Activated CD8-positive, alpha-beta T cell treated with anti-CD3 and anti-CD28 coated beads for 36 hours (primary cell): ENCODE measurements at places on chromosomes 5 and 9. TPM values are rescaled to one million over a fixed set of nuclear protein-coding genes. Genes with fewer than 3 reads are reported as not detected.

DNA sequence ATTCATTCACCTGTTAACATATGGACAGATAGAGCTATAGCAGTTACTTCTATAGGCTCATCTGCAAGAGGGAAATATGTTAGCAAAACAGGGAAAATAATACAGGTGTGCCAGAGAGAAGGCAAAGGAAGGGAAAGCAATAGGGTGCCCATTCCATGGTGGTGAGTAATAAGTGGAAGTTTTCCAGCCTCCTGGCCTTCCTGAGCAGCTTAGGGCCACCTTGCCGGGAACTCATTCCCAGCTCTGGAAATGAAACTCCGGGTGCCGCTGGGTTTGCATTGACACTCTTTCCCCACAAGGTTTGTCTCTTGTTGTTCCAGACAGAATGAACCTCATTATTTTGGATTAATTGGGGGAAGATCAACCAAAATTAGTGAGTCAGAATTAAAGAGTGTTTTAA, 58.4 kb downstream of the SLC1A3 start:
- H3K27ac ChIP-seq = no peak overlapping the region
- H3K27me3 ChIP-seq = peaks cover 3% of the 10 kb centered on the region
- no peak overlapping the region for H3K4me3 ChIP-seq
- no peak for DNase-seq
- no peaks in the 10 kb centered on the region for H3K4me1 ChIP-seq

DNA sequence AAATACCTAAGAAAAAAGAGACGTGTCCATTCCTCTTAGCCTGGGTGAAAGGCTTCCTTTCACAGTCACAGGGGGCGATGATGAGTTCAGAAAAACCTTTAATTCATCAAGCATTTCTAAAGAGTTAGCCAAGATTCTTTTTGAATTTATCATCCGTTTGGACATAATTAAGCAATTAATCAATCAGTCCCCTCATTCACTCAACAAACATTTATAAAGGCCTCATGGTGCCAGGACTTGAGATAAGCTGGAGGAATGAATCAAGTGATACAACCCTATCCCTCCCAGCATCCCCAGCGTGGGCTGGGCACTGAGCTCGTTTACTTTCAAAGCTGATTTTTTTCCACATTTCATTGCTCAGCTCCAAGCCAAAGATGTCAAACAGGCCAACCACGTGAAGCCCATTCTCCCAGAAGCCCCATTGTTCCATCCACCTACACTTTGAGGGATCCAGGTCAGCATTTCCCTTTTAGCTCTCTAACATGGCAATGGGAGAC, 140.5 kb downstream of the SLIT3 start:
- H3K27me3 ChIP-seq = peaks cover 1% of the 10 kb centered on the region
- H3K27ac ChIP-seq = no peak overlapping the region
- no peak overlapping the region for H3K4me3 ChIP-seq
- no peak for DNase-seq

GRCh38 chr9:10562581-10563343, 50.0 kb downstream of the PTPRD start:
- H3K36me3 ChIP-seq = no peaks in the 10 kb centered on the region
- no peak for DNase-seq
- H3K4me3 ChIP-seq = no peak overlapping the region
- H3K27ac ChIP-seq = no peak overlapping the region
- H3K27me3 ChIP-seq = no peaks in the 10 kb centered on the region

DNA sequence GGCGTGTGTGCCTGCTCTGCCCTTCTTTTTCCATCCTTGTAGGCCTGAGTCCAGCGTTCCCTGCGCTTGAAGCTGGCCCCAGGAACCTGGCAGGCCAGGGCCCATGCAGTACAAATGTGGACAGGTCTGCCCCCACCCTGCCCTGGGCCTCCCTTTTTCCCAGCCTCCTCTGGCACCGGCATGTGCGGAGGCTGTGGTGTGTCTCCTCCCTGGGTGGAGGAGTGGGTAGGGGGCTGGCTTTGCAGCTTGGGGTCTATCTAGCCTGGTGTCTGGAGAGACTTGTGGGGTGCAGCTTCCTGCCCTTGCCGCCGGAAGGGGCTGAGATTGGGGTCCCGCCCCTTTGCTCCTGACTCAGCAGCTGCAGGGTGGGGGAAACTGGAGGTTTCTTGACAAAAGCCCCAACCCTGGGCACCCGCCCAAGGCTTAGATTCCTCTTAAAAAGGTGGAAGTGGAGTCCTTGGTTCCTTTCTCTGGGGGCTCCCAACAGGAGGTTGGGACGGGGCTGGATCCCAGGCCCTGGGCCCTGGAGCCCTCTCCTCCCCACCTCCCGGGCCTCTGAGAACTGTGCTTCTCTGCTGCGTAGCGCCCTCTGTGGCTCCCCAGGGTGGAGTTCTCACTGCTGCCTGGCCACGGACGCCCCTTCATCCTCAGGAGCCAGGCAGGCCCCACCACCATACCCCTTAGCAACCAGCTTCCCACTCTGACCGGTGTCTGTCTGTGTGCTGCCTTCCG, 18.0 kb downstream of the RXRA start:
- no peaks in the 10 kb centered on the region for H3K36me3 ChIP-seq
- DNase-seq = peak; percentile 59
- peaks cover 8% of the 10 kb centered on the region for H3K4me1 ChIP-seq

Gene NOXA1
- total RNA-seq = 0.72 TPM

Gene MAST4
- total RNA-seq = 10.0 TPM

Gene UGT3A2
- total RNA-seq = not detected

Gene CDH12
- not detected for total RNA-seq

DNA sequence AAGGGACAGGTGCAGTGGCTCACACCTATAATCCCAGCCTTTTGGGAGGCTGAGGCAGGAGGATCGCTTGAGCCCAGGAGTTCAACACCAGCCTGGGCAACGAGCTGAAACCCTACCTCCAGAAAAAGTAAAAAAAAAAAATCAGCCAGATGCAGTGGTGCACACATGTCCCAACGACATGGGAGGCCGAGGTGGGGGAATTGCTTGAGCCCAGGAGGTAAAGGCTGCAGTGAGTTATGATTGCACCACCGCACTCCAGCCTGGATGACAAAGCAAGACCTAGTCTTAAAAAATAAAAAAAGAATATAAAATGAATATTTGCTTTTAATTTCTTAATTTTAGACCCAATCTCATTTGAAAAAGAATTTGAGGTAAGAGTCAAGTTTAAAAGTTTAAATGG, 143.5 kb downstream of the LPAR1 start:
- H3K27ac ChIP-seq = no peak overlapping the region
- H3K4me3 ChIP-seq = no peak overlapping the region
- H3K36me3 ChIP-seq = no peaks in the 10 kb centered on the region
- H3K4me1 ChIP-seq = no peaks in the 10 kb centered on the region
- DNase-seq = no peak
